Activated naive CD4-positive, alpha-beta T cell treated with anti-CD3 and anti-CD28 coated beads for 36 hours (primary cell): ENCODE measurements at places on chromosomes 6 and 20.
A peak's percentile ranks its signal among the peaks of the same experiment; 100 is the strongest.

GRCh38 chr6:38262026-38262425 is 377.7 kb downstream of the BTBD9 start:
- no peak for DNase-seq

GRCh38 chr20:63577317-63577894 is 3.4 kb upstream of the HELZ2 start:
- DNase-seq, result no peak

- DNase-seq, result no peak
Observed at GRCh38 chr20:24577271-24577909, 108.0 kb downstream of the SYNDIG1 start.

- no peak for DNase-seq
Observed at GRCh38 chr20:56760610-56761009, 131.5 kb downstream of the TFAP2C start.

- peak; percentile 55 for DNase-seq
Observed at GRCh38 chr20:23340524-23340923, 10.1 kb upstream of the NXT1 start.

GRCh38 chr6:161327360-161327953 is 53.6 kb upstream of the AGPAT4 start:
- no peak for DNase-seq

GRCh38 chr6:126696921-126697693 is 357.2 kb downstream of the CENPW start:
- DNase-seq, result no peak

GRCh38 chr6:90397047-90397446 is 100.4 kb upstream of the BACH2 start:
- no peak for DNase-seq

GRCh38 chr6:80276861-80277260 is 170.4 kb downstream of the BCKDHB start:
- DNase-seq, result no peak

GRCh38 chr20:44024820-44025580 is 110.3 kb downstream of the TOX2 start:
- DNase-seq, result no peak

DNA sequence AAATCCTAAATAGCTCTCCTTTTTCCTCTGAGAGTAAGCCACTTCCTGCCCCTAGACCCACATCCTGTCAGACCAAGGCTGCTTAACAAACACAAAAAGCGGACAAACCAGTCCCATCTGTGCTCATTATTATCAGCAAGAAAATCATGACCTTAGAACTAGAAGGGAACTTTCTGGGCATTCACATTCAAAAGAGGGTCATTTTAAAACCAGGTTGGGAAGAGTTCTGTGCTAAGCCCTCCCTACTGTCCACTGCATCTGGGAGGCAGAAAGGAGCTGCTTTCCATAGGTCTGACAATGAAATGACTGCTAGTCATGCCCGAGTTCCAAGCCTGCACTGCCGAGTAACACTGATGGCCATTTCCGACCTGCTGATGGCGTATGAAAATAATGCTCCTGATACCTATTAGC is 15.4 kb downstream of the EZR start:
- DNase-seq, result peak; percentile 52

- no peak for DNase-seq
Observed at GRCh38 chr20:63273635-63274380, 1.2 kb downstream of the ARFGAP1 start.

- no peak for DNase-seq
Observed at GRCh38 chr20:57384486-57384885, 6.7 kb upstream of the RBM38 start.

- no peak for DNase-seq
Observed at GRCh38 chr20:17436664-17437063, 94.5 kb downstream of the BFSP1 start.

DNA sequence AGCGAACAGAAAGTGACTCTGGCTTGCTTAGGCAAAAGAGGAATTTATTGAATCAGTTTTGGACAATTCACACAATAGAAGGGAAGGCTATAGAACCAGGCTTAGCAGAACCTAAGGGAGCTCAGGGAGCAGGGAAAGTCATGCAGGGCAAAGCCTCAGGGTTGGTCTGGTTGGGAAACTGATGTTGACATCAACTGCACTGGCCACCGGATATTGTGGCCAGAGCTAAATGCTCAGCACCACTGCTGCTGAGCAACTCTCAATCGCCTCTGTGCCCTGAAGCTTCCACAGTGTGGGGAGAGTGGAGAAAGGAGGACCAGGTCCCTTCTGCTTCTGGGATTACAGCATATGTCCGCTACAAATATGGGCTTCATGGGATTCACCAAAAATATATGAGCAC is 93.3 kb upstream of the GCM1 start:
- no peak for DNase-seq

- no peak for DNase-seq
Observed at GRCh38 chr20:33477386-33478234, 12.3 kb upstream of the CBFA2T2 start.

GRCh38 chr6:75374961-75375400 is 90.4 kb upstream of the TMEM30A start:
- DNase-seq, result no peak

GRCh38 chr20:50115041-50115512 is 2.1 kb upstream of the UBE2V1 start:
- DNase-seq, result no peak

- no peak for DNase-seq
Observed at GRCh38 chr6:64415926-64416325, 780.3 kb downstream of the PHF3 start.

DNA sequence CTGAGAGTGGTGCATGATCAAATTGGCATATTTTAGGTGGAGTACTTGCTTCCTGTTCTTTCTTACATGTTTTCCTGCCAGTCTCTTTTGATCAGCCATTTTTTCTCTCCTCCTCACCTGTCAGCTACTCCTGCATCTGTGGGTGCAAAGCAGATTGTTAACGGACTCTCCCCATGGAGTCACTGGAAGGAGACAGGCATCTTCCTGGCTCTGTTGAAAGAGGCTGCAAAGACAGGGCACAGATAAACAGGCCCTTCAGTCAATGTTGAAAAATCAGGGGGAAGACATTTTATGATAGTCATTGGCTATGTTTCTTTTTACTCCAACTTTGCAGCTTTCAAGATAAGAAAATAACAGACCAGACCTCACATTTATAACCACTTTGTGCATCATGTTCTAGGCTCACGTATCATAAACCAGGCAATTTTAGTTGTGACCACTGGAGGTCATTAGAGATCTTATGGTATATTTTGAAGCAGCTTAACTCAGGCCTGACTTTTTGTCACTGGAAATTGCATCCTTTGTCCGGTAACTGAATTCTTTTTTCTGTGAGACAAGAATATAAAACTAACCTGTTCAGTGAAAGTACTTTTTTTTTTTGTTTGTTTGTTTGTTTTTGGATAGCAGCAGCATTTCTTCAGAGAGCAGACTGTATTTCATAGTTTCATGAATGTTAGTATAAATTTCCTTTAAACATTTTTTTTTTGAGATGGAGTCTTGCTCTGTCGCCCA is 20.1 kb downstream of the ECT2L start:
- no peak for DNase-seq

- DNase-seq, result no peak
Observed at GRCh38 chr6:128394167-128394566, 126.2 kb downstream of the PTPRK start.

GRCh38 chr6:71642120-71642519 is 244.2 kb upstream of the RIMS1 start:
- no peak for DNase-seq

- no peak for DNase-seq
Observed at GRCh38 chr6:162666246-162666645, 61.3 kb downstream of the PRKN start.

GRCh38 chr20:31604567-31605030 is 490 bp upstream of the ID1 start:
- DNase-seq, result no peak

DNA sequence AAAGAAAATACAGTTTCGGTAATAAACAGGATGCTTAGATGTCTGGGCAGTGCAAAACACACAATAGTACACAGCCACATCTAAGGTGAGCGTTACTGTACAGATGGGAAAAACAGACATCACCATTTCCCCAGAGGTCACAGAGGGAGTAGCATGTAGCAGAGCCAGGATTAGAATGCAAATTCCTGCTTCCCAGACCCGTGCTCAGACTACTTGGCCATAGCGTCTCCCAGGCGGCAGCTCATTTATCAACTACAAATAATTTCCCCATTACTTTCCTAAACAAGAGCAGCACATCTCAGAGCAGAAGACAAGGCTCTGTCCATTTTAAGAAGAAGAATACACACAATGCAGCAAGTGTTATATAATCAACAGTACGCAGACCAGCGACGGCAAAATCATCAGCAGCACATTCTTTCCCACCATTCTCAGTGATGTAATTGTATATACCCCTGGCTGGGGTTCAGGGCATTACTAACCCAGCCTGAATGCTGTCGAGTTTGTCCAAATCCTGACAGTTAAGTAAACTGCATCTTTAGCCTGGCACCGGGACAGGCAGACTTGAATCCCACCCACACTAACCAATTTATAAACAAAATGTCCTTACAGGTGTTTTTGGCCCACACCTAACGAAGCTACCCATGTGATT is 61.9 kb downstream of the CNKSR3 start:
- DNase-seq, result no peak

DNA sequence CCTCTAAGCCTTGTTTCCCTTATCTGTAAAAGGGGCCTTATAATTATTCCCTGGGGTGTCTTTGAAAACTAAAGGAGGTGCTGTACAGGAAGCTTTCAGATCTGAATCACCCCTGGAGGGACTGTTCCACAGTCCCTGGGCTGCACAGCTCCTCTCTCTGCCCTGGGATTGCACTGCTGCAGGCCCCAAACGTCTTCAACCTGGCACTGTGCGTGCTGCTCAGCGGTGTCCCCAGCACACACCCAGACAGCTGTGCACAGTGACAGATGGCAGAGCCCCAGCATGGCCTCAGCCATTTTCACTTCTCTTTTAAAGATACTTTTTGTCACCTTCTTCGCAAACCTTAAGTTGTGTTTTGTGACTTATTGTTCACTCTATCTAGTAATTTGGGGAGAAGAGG is 50.7 kb upstream of the INSM1 start:
- no peak for DNase-seq

DNA sequence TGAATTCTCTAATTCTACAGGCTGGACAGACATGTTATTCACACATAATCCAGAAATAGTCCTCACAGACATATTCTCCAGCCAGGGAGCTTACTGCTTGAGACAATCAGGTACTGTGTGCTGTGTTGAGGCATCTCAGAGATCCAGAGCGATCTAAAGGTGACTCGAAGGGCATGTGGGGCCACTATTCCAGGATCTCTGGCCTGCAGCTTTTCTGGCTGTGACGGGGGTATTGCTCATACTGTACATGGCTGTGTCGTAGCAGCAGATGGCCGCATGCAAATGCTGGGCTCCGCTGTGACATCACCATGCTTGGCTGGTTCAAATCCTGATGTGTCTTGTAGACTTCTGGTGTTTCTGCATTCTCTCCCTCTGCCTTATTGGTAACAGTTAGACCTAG is 37.8 kb downstream of the CD109 start:
- DNase-seq, result no peak

DNA sequence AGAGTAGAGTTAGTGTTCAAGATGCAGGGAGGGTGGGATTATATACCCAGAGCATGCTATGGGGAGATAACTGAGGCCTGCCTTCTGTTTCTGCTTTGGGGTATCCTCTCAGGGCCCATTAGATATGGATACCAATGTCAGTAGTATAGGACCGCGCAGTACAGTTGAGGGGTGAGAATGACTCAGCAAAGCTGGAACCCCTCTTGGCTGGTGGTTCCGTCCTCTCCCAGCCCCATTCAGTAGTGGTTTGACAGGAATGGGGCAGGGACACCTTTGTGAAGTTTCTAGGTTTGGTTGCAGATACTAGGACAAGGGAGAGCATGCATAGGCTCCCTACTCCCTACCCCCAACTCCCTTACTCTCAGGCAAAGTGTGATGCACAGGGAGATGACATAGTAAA is 47.8 kb downstream of the EIF2S2 start:
- DNase-seq, result no peak

- DNase-seq, result no peak
Observed at GRCh38 chr20:52060794-52061714, 130.5 kb downstream of the ZFP64 start.

DNA sequence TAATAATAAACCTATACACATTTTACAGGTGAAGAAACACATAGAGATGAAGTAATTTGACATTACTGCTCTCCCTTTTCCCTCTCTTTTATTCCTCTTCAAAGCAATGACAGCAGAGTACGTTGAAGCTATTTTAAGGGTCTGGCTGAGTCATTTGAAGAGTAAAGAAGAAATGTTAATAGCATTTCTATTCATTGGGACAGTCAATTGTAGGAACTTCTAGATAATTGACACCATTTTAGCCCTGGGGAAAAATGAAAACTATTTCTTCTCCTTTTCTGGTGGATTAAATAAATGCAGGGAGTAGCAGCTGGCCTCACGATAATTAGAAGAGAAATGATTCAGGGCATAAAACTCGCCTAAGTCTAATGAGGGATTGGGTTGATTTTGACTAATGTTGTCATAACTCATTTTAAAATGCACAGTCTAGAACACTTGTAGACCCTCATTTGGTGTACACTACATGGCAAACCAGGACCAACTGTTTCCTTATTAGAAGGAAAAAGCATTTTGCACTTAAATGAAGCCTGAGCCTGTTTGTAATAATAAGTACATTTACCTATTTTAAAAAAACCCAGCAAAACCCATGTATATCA is 48.1 kb downstream of the RIPOR2 start:
- DNase-seq, result no peak
